ENCODE measurements at places on chromosomes 3 and 15.
A peak's percentile ranks its signal among the peaks of the same experiment; 100 is the strongest.

DNA sequence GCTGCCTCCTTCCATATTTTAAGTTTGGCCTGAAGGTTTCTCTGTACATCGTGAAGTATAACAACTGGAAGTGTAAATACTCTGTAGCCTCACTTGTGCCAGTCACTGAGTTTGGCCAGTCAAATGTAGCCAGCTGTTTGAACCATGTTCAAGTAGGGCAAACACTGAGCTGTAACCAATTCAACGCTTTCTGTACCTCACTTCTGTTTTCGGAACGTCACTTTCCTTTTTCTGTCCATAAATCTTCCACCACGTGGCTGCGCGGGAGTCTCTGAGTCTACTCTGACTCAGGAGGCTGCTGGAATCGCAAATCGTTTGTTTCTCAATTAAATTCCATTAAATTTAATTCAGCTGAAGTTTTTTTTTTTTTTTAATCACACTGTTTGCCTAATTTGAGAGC lies 88.8 kb upstream of the RARB start:
- DNase-seq: no peak

- no peak for DNase-seq
Measured at GRCh38 chr3:76346690-76347089, 561.3 kb upstream of the ZNF717 start.

DNA sequence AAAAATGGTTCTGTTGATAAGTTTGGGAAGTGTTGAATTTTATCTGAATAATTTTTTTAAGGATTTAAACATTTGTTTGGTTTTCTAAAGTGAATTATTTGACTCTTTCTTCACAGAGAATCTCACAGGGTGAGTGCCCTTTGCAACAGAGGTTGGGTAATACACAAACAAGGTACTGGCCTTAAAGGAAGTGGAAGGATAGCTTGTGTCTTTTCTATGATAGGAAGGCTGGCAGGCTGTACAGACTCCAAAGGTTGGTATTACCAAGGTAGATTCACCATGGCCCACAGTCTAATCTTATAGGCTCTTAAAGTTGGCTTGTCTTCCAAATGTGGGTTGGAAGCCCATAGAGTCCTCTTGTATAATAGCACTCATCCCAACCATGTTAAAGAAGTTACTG lies 311.5 kb downstream of the SV2B start:
- no peak for DNase-seq

DNA sequence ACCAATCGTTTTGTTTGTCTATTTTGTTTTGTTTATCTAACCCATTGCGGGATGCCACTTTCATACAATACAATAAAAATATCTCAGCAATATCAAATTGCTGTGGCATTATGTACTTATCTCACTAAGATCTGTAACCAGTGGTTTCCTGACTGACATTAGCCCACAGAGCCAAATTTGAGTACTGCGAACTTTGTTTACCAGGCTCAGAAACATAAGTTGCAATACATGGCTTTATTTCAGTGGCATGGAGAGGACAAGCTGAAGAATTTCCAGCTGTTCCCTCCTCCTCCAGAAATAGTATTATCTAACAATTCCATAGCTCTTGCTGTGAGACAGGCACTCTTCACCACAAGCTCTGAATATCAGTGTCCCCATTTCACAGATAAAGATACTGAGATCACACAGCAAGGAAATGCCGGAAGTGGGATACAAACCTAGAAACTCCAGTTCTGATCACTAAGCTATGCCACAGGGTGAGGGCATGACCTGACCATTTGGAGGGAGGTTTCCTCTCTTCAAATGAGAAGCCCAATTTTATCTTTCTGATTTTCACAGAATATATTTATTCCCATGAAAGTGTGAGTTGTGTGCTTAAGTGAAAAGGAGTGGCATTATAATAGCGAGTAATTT lies 469.9 kb upstream of the CBLB start:
- DNase-seq: no peak

DNA sequence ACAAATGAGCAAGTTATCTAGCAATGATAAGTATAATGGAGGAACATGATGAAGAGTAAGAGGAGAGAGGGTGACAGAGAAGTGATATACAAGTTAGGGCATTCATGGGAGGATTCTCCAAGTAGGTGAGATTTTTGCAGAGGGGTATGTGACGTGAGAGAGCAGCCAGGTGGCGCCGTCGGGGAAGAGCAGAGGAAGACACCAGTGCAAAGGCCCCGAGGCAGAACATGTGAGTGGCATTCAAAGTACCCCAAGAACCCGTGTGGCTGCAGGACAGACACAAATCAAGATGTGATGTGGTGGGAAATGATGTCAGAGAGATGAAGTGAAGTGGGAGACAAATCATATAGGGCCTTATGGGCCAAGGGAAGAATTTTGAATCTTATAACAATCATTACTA lies 81.8 kb upstream of the GRM7 start:
- DNase-seq: no peak

DNA sequence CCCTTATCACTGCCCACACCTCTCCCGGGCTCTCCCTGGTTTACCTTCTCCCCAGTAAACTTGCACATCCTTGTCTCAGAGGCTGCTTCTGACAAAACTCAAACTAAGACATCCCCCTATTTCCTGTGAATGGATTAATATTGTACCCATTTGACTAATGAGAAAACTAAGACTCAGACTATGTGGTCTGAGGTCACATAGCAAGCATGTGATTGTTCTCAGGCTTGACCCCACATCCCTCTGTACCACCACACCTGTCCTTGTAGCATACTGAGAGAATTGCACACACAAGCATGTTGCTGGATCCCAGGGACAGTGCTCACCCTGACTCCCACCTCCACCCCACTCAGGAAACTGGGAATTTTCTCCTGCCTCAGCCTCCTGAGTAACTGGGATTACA lies 90.7 kb upstream of the HES1 start:
- no peak for DNase-seq

- no peak for DNase-seq
Measured at GRCh38 chr15:67531379-67531914, 10.5 kb downstream of the C15orf61 start.

DNA sequence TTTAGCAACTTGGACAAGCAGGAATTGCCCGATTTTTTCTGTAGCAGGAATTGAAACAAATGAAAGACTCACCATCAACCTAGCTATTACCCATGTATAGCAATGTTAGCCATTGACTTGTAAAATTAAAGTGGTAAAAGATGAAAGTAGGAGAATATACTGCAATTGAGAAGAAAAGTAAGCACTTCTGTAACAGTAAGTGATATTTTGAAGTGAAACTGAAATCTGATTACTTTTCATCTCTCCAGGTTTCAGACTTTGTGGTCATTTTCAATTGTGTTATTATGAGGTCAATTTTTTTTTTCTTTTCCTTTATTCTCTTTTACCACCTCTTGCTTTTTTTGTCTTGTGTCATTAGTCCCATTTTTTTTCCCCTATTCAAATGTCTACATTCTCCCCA lies 1078.2 kb downstream of the ZPLD1 start:
- DNase-seq: no peak

GRCh38 chr15:98724048-98724447 lies 75.7 kb downstream of the IGF1R start:
- no peak for DNase-seq

- no peak for DNase-seq
Measured at GRCh38 chr3:35028157-35028556, 611.2 kb upstream of the ARPP21 start.

GRCh38 chr3:190105876-190106275 lies 14.8 kb downstream of the P3H2 start:
- DNase-seq: no peak

DNA sequence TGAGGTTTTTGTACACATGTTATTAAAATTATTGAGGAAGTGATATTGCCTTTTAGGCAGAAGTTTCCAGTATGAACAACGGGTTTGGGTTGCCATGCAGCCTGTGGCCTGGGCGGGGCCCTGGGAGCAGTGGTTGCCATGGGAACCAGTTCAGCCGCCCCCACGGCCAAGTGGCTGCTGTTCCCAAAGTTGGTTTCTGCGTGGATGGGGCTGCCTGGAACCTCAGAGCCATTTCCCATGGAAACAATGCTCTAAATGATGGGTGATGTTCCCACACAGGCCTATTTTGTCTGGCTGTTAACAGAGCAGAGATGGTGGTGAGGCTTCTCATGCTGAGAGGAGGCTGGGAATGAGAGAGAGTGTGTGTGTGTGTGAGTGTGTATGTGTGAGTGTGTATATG lies 19.5 kb downstream of the MRAS start:
- DNase-seq: no peak

- DNase-seq: no peak
Measured at GRCh38 chr15:92882697-92883162, 17.4 kb upstream of the CHD2 start.

GRCh38 chr15:40477642-40478327 lies 7.0 kb downstream of the CHST14 start:
- no peak for DNase-seq

GRCh38 chr3:99442599-99442998 lies 195.8 kb upstream of the COL8A1 start:
- DNase-seq: no peak

DNA sequence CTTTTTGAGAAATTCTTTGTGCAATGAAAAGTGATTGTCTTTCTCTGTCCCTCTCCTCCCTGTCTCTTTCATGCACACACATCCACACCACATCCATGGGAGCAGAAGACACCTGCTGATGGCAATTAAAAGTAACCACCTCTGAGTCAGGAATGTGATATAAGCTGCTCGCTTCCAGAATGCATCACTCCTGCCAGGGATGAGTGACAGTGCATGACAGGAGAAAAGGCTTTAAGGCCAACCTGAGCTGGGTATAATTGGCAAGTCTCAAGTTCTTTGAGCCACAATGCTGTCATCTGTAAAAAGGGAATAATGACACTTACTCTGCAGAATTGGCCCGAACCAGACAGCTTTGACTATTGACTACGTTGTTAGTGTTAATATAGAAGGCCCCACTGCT lies 59.6 kb downstream of the UBP1 start:
- DNase-seq: no peak

DNA sequence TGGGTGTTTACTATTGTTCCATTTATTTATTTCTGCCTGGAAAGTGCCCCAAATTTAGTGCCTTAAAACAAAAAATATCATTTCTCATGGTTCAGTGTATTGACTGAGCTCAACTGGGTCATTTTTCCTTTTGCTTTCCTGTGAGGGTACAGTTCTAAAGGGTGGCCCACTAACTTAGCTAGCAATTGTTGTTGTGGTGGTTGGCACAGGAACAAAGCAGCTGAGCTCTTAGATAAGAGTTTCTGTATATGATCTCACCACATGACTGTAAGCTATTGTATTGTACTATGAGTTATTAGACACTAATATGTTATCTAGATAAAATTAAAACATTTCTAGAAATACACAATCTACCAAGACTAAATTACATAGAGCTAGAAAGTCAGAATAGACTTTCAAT lies 1283.7 kb downstream of the OTOL1 start:
- no peak for DNase-seq

GRCh38 chr3:37892927-37893600 lies 31.4 kb downstream of the CTDSPL start:
- peak; percentile 47 for DNase-seq

- DNase-seq: peak; percentile 59
Measured at GRCh38 chr15:57554063-57554811, 37.5 kb upstream of the MYZAP start.

- DNase-seq: no peak
Measured at GRCh38 chr15:58705105-58705504, 44.4 kb downstream of the ADAM10 start.

- DNase-seq: no peak
Measured at GRCh38 chr3:172559020-172559419, 35.8 kb upstream of the TNFSF10 start.

DNA sequence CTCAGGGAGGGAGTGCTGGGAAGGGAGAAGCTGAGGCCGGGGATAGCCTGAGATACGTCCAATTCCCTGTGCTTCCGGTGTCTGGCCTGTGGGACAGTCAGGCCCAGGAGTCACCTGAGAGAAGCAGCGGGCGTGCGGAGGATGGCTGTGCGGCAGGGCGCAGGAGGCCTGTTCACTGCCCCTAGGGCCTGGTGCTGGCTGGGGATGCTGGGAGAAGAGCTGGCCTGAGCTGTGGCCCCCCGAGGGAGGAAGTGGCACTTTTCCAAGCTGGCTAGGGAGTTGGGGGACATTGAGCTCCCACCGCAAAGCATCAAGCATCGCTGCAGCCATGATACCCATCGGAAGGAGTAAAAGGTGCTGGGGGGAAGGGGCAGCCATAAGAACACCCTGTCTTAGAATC lies 108.8 kb downstream of the CHST2 start:
- DNase-seq: no peak

GRCh38 chr3:185797108-185797881 lies 27.5 kb downstream of the IGF2BP2 start:
- no peak for DNase-seq

GRCh38 chr15:71885390-71885789 lies 75.0 kb downstream of the NR2E3 start:
- no peak for DNase-seq

DNA sequence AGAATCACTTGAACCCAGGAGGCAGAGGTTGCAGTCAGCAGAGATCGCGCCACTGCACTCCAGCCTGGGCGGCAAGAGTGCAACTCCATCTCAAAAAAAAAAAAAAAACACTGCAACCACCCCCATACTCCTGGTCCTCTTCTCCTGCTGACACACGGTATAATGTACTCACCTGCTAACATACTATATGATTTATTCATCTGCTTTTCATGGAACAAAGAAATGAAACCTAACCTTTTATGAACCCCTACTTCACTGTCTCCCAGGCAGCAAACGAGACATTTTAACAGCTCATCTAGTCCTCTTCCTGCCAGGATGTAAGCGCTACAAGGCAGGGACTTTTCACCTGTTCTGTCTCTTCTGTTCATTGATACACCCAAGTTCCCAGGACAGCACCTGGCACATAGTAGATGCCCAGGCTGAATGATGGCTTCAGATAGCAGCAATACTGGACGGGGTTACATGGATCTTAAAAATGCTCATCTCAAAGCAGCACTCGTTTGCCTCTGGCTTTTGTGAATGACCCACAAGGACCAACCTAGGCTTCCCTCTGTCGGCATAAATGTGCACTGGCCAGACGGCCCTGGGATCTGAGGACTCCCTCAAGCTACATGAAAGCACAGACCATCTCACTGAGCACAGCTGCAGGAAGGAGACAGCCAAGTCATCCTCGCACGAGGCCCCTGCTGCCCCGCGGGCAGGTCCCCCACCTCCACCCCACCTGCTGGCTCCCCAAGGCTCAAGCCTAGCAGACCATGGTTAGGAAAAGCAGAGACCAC lies 20.3 kb downstream of the XXYLT1 start:
- peak; percentile 78 for DNase-seq

DNA sequence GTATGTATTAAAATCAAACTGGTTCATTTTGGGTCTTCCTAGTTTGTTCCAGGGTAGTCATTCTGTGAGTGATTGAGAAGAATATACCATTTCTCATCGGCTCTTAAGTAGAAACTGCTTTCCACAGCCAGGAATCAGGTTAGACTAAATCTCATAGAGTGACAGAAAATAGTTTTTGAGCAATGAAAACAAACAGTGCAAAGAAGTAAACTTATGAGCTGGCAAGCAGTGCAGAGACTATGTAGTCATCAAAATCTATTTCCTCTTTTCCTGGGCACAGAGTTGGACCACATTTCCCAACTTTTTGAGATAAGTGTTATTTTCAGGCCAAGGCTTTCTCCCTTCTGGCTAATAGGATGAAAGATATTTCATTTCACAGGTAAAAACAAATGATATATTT lies 66.5 kb downstream of the UBE3A start:
- DNase-seq: no peak

- DNase-seq: no peak
Measured at GRCh38 chr3:73618461-73618860, 6.3 kb downstream of the PDZRN3 start.

Data from eye (tissue), 1 donor.